ENCODE measurements at places on chromosomes 7 and 10.

GRCh38 chr7:154978017-154978416 lies 24.9 kb downstream of the PAXIP1 start:
- DNase-seq: no peak
- no peak overlapping the region for H3K4me3 ChIP-seq
- H3K27ac ChIP-seq: no peak overlapping the region
- H3K27me3 ChIP-seq: no peaks in the 10 kb centered on the region
- H3K36me3 ChIP-seq: no peaks in the 10 kb centered on the region

GRCh38 chr7:46763344-46763743 lies 818.6 kb downstream of the TNS3 start:
- no peaks in the 10 kb centered on the region for H3K4me1 ChIP-seq
- H3K36me3 ChIP-seq: no peaks in the 10 kb centered on the region
- no peak overlapping the region for H3K4me3 ChIP-seq
- DNase-seq: no peak
- no peak overlapping the region for H3K27ac ChIP-seq

DNA sequence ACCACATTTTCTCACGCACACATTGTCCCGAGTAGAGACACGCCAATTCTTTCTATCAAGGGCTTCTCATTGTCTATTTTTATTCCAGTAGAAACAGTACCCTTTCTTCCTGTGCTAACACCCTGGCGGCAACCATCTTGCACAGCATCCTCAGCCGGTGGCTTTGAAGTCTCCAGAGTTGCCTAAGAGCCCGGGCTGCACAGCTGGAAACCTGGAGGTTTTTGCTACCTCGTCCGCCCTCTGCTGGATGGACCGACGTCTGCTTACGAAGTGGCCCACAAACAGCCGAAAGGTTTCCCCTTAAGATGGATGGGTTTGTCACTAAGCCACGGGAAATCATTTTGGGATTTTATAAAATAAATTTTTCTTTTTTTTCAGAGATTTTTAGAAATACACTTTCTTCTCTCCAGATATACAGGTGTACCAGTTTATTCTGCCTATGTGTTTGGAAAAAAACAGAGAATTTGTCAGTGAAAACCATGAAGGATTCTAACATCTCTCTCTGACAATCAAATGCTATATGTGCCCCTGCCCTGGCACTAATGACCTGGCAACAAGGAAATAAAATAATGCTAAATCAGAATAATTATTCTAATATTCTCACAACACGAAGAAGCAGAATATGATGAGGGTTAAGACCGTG lies 81.8 kb upstream of the FAM204A start:
- H3K4me3 ChIP-seq: no peak overlapping the region
- no peaks in the 10 kb centered on the region for H3K27me3 ChIP-seq
- H3K36me3 ChIP-seq: no peaks in the 10 kb centered on the region
- DNase-seq: peak; percentile 88
- H3K27ac ChIP-seq: no peak overlapping the region
- no peaks in the 10 kb centered on the region for H3K4me1 ChIP-seq

DNA sequence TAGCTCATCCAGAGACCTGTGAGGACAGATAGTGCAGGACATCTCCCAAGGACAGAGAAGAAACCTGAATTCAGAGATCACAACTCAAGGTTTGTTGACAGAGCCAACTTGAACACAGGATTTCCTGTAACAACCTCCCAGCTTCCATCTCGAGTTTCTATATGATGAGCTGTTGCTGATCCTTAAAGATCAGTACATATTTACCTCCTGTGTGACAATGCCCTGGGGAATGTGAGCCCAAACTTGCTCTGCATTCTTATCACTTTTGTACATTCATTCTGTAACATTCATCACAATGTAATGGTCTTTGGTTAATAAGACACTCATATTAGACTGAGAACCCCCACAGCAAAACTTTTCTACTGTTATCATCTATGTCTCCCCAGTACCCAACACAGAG lies 468.6 kb downstream of the XPNPEP1 start:
- no peaks in the 10 kb centered on the region for H3K36me3 ChIP-seq
- no peak for DNase-seq
- peaks cover 13% of the 10 kb centered on the region for H3K27me3 ChIP-seq
- no peak overlapping the region for H3K4me3 ChIP-seq
- H3K27ac ChIP-seq: no peak overlapping the region

DNA sequence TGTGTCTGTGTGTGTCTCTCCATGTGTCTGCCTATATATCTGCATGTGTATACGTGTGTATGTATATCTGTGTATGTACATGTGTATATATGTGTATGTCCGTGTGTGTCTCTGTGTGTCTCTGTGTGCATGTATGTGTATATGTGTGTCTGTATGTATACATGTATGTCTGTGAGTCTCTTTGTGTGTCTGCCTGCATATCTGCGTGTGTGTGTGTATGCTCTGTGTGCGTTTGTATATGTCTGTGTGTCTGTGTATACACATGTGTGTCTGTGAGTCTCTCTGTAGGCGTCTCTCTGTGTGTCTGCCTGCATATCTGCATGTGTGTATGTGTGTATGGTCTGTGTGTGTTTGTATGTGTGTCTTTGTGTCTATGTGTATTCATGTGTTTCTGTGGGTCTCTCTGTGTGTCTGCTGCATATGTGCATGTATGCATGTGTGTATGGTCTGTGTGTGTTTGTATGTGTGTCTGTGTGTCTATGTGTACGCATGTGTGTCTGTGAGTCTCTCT lies 23.7 kb upstream of the KLF6 start:
- H3K4me3 ChIP-seq: no peak overlapping the region
- peak overlapping the region; percentile 51 for H3K27ac ChIP-seq
- H3K36me3 ChIP-seq: no peaks in the 10 kb centered on the region
- DNase-seq: no peak
- no peaks in the 10 kb centered on the region for H3K27me3 ChIP-seq
- peaks cover 3% of the 10 kb centered on the region for H3K4me1 ChIP-seq

DNA sequence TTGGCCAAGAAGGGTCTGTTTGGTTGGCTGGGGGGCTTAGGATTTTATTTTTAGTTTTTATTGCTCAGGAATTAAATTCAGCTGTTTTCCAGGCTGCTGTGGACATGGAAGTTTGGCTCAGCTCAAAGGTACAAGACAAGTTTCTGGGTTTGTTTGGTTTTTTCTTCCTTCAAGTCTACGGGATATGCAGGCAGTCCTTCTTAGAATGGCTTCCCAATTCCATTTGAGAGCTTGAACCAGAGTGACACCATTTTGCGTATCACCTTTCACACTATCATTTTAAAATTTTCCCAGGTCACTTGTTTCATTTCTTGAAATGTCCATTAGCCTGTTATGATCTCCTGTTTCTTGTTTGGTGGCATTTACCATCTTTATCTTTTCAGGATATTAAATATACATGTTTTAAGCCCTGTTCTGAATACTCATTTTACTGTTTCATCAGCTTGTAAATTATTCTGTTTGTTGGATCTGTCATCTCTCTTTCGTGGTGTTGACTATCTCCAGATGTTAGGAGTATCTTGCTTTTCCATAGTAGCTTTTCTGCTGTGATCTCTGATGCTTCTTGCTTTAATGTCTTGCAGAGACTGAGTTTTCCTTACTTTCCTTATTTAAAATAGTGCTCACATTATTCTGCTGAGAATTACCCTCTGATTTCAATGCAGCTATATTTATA lies 9.4 kb upstream of the TMEM168 start:
- H3K4me3 ChIP-seq: no peak overlapping the region
- no peaks in the 10 kb centered on the region for H3K4me1 ChIP-seq
- no peak for DNase-seq
- no peak overlapping the region for H3K27ac ChIP-seq
